ELF-1 (cell line): ENCODE measurements at places on chromosomes 12 and 14.

DNA sequence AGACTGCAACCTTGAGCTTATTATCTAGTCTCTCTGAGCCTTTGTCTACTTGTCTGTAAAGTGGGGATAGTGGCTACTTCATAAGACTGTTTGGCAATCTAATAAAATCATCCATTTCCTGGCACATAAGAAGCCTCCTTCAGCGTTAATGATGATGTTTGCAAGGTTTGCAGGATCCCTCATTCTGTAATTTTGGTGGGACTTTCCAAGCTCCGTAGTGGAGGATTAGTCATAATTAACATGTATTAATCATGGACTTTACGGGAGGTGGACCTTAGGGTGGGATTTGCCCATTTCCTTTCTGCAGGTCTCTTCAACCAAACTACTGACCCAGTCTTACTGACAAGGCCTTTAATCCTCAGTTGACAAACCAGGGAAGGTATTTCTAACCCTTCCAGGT is 66.2 kb downstream of the NTF3 start:
- DNase-seq, result no peak

DNA sequence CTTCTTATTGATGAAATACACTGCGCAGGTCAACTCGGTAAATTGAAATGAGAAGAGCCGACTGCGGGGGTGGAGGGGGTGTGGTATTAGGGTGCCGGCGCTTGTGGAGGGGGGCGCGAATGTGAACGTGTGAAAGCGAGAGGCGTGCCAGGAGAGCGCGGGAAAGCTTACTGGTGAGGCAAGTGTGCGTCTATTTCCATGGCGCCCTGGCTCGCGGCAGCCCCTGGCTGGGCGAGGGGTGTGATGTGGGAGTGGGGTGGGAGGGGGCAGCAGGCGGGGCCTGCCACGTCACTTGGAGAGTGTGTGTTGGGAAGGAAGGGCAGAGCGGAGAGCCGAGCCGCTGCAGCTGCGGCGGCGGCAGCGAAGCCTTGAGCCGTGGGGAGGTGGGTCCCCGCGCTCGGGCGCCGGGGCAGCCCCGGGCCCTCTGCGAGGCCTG is 88.8 kb downstream of the GALNT8 start:
- DNase-seq, result no peak

GRCh38 chr12:122489038-122489437 is 11.7 kb downstream of the ZCCHC8 start:
- DNase-seq, result no peak

DNA sequence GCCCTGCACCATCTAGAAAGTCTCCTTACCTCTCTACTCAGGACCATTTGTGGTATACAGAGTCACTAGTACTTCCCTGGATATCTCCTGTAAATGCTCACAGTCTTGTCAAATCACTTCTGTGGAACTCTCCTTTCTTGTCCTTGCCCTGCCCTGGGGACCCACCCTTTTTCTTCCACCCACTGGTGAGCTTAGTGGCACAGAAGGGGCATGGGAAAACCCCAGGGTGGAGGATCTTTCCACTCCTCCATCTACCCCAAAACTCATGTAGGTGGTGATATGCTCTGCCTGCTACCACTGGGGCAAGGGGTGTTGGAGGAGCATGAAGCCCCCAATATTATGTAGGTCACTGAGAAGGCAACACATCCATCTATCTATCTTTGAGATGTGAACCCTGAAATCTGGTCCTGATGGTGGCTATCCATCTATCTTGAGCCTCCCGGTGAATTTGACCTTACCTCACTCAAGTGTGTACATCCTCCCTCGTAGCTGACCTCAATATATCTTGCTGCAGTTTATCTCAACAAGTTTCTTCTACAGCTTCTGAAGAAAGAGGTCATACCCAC is 943 bp downstream of the TESPA1 start:
- DNase-seq, result no peak

DNA sequence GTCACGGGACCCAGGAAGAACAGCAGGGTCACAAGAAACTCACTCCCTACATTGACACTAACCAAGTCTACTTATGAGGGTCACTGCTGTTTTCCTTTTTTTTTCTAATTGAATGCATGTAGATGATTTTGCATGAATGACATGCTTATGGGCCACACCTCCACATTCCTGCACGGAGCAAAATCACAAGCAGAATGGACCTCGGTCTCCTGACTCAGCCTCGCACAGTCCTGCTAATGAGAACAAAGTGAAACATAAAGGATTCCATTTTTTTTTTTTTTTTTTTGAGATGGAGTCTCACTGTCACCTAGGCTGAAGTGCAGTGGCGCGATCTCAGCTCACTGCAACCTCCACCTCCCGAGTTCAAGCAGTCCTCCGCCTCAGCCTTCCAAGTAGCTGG is 12.3 kb downstream of the SCARB1 start:
- DNase-seq, result no peak

DNA sequence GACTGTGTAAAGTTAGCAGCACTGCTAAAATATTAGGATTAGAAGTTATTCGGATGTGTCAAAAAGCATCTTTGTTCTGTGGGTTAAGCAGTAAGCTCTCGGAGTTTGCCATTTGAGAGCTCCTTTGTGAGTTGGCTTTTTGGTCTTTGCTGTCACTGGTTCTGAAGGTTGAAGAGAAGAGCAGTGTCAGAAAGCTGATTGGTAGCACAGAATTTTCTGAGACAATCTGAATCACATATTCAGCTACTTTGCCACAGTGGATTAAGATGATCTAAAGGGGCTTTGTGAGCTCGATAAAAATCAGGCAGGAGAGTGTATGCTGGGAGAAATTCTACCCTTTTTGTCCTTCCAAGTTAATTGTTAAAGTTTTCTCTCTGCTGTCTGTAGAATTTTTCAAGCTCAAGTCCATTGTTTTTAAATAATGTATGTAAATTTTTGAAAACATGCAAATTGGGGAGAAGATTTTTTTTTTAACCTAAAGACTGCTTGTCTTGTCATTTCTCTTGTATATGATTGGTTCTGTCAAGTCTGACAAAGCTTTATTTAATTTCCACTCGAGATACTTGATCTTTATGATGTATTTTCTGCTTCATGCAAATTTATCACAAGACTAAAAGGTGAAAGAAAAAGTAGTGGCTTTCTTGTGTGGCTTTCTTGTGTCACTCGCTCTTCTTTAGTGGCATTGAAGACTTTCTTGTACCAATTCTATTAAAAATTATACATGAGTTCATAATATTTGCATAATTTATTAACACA is 307.3 kb downstream of the EGLN3 start:
- DNase-seq, result no peak

DNA sequence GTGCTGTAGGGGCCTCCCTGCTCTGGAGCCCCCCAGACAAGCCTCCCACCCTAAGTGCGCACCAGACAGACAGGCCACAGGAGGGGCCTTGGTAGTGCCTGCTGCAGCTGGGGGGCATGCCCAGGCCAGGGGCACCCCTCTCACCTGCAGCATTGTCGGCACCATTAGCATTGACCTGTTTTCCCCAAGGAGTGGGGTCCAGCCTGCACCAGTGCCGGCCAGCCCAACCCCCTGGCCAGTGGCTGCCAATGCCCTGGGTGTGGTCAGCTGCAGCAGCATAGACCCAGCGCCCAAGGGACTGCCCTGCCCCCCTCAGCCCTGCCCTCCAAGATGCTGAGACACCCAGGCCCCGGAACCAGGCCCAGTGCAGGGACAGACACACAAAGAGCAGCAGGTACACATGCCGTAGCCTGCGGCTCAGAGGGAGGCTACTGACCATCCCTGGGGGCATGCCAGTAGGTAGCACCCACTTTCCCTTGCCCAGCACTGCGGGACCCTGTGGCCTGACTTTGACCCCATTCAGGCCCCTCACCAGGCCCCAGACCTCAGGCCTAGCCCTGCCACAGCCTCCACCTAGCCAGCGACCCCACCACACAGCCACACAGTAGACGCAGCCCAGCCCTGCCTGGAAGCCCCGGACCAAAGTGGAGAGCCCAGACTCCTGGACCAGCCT is 1.0 kb downstream of the AHNAK2 start:
- DNase-seq, result no peak

GRCh38 chr12:116636608-116637519 is 77.7 kb downstream of the MAP1LC3B2 start:
- DNase-seq, result no peak

DNA sequence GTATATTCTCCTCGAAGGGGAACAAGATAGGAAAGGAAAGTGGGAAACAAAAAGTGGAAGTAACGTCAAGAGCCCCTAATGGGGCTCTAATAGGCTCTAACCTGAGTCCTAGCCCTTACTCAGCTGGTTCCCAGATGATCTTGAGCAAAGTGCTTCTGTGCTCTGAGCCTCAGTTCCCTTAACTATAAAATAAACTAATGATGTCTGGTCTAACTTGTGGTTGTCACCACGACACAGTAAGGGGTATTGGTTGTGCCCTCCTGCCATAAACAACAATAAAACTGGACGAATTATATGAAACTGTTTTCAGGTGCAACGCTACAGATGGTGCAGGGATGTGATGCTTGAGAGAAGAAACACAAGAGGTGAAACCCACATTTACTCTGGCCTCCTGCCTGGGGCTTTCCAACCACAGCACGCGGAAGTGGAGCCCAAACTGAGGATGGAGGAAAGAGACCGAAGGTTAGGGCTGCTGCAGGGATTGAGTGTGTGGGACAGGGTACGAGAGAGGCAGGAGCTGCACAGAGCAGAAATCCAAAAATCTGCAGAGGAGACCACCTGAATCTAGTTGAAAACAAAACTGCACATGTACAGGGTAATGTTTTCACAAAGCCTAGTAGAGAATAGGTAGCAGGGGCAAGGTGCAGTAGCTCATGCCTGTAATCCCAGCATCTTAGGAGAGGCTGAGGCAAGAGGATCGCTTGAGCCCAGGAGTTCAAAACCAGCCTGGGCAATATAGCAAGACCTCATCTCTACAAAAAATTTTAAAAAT is 45.6 kb upstream of the BCL2L14 start:
- no peak for DNase-seq

- peak; percentile 93 for DNase-seq
Observed at GRCh38 chr14:33950320-33951182, at the start of gene EGLN3. EGLN3 (minus strand) TSS chr14:33951074; CDS start chr14:33950752, 322 bp downstream.

GRCh38 chr12:46815809-46816208 is 10.0 kb downstream of the SLC38A4 start:
- no peak for DNase-seq

- peak; percentile 39 for DNase-seq
Observed at GRCh38 chr12:49540229-49541139, 1.7 kb downstream of the KCNH3 start.

DNA sequence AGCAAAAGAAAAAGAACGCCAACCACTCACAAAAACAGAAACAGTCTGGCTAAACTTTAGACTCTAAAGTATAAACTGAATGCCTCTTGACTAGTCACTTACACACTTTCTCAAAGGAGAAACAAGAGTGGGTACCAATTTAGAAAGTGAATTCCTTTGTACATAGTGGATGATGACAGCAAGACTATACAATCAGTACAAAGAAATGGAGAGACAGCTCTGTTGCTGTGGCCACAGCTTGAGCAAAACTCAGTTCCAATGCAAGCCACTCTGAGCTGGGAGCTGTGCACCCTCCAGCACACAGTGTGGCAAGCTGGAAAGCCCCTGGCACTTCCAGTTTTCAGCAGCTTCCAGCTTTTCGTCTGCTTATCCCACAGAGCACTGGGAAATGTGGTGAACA is 21.7 kb downstream of the NT5DC3 start:
- no peak for DNase-seq

GRCh38 chr14:68392393-68393141 is 400.3 kb downstream of the ZFP36L1 start:
- DNase-seq, result peak; percentile 19

DNA sequence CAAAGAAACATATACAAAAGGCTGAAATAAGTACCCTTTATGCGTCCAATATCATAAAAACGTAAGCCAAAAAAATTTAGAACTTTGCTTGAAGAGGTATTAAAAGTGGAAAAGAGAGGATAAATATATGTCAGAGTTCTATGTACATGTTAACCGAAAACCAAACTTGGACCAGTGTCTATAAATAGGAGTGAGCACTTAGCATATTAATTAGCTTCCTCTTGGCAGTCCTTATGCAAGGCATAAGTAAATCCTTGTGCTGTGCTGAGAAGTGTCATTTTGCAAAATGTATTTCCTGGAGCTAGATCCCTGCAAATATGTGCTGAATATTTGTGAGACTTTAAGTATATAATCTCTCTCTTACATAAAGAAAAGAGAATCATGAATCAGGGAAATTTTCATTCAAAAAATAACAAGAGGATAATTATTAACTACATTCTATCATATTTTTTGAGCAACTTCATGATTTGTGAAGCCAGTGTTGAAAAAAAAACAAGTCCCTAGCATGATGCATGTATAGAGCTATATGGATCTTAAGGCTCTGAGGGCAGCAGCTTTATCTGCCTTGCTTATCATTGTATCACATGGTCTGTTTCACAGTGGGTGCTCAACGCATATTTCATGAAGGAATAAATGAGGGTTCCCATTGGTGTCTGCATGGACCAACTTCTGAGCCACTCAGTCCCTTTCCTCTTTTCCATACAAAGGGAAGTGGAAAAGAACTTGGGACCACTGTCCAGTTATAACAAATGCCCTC is 326.1 kb downstream of the PDZRN4 start:
- no peak for DNase-seq

DNA sequence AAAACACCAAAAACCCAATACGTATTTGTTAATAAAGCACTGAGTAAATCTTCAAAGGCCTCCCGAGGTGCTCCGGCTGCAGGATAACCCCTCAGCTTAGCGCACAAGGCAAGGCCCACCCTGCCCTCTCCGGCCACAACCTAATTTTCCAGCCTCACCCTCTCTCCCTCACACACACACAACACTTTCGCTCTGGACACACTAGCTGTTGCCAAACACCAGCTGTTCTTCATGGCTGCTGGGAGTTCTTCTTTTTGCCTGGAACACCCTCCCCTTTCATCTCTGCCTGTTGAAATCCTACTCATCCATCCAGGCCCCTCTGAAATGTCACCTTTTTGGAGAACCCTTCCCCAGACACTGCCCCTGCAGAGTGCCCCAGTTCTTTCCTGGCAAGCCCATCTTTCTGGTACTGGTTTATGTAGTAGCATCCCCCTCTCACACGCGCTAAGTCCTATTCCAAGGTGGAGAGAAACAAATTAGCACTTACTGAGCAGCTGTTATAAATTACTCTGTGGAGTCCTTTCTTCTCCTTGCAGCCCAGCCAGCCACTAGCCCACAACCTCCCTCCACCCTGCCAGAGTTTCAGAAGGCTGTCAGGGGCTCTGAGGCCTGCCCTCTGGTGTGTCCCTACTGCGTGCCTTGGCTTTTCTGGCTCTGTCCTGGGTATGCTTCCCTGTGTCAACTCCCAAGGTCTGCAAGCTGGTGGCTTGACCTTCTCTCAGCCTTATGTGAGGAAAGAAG is 805 bp upstream of the CRACR2A start:
- peak; percentile 7 for DNase-seq
